ENCODE measurements at places on chromosomes 2 and 18. TPM values are rescaled to one million over a fixed set of nuclear protein-coding genes. Genes with fewer than 3 reads are reported as not detected.

The FTCDNL1 gene
- total RNA-seq = 3.7 TPM

The CPO gene
- total RNA-seq = 0.66 TPM

The REG3G gene
- total RNA-seq = not detected

The DNAJC27 gene
- 12.6 TPM for total RNA-seq

The PPP1R1C gene
- total RNA-seq = 4.2 TPM

The CCDC148 gene
- 1.4 TPM for total RNA-seq

The CYTIP gene
- total RNA-seq = 18.7 TPM

The PDCD1 gene
- total RNA-seq = 0.88 TPM

The SERPINB7 gene
- total RNA-seq = not detected

The SLC30A3 gene
- 0.33 TPM for total RNA-seq

The SPATS2L gene
- 67.5 TPM for total RNA-seq

The C2orf80 gene
- total RNA-seq = not detected

The PTGR3 gene
- 21.3 TPM for total RNA-seq

The LONRF2 gene
- 19.9 TPM for total RNA-seq

The UGT1A3 gene
- not detected for total RNA-seq

The RAX gene
- not detected for total RNA-seq

The KCNE4 gene
- total RNA-seq = 9.3 TPM

The LYG2 gene
- not detected for total RNA-seq

The TLX2 gene
- total RNA-seq = not detected

The NPPC gene
- total RNA-seq = not detected

All from breast epithelium (tissue), 4 donors.